Pons (tissue), 1 donor: ENCODE measurements at places on chromosomes 13 and 19.

GRCh38 chr13:112142401-112142930, 75.5 kb downstream of the SOX1 start:
- no peak for DNase-seq

DNA sequence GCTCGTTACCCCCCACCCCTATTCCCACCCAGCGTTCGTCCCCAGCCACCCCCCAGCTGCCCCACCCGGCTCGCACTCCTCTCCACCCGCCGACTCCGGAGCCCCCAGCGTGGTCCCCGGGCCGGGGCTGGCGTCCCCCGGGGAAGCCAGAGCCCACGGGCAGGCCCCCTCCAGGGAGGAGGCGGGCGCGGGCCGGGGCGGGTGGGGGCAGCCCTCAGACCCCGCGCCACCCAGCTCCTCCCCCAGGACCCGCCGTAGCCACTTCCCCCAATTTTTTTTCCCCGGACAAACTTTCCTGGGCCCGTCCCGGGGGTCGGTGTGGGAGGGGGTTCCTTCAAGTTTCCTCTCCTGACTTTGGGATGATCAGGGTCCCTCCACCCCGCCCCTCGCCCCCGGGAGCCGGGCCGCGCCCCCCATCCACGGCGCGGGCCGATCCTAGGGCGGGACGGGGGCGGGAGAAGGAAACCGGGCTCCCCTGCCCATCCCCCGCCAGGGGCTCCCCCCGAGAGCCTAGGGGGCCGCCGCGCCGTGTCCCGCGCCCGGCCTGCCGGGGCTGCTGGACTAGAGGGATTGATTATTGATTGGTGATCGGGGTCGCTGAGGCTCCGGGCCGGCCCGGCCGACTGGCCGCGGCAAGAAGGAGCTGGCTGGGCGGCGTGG, 927 bp upstream of the TSHZ3 start:
- no peak for DNase-seq

DNA sequence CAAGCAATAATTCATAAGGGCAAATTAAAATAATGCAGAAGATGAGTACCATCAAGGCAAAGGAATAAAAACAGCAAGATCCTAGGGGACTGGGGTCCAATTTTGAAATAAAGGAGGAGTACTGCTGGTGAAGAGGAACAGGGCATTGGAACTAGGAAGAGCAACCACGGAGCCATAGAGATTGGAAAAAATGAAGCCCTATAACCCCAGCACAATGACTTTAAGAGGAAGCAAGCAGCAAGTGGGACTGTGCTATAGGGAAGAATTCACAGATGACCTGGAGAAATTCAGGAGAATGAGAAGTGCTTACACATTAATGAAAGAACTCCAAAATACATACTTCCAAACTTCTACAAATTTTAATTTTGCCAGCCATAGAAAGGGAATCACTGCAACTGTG, 44.9 kb upstream of the ITM2B start:
- DNase-seq: peak; percentile 51

DNA sequence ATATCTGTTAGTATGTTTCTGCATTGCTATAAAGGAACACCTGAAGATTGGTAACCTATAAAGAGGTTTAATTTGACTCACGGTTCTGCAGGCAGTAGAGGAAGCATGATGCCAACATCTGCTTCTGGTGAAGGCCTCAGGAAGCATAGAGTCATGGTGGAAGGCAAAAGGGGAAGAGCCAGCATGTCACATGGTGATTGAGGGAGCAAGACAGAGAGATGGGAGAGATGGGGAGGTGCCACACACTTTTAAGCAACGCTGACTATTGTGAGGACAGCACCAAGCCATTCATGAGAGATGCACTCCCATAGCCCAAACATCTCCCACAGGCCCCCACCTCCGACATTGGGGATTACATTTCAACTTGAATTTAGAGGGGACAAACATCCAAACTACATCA, 32.8 kb downstream of the COG6 start:
- DNase-seq: no peak

DNA sequence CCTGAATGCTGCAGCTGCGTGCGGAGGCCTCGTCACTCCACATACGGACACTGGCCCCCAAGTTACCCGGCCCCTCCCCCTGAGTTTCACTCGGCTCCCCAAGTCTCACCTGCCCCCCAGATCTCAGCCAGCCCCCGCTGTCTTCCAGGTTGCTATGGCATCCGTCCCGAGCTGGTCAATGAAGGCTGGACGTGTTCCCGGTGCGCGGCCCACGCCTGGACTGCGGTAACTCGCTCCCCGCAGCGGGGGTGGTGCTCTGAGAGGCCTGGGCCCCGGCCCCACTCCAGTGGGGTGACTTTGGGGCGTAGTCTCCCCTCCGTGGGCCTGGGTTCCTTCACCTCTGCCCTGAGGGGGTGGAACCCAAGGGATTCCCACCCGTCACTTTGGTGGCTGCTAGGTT, 168.2 kb downstream of the KDM4B start:
- DNase-seq: no peak

GRCh38 chr13:31468114-31468902, 268.5 kb downstream of the B3GLCT start:
- DNase-seq: no peak

GRCh38 chr13:27822258-27822872, 30.1 kb downstream of the GSX1 start:
- no peak for DNase-seq
